Spinal cord (tissue), 10 donors: ENCODE measurements at places on chromosomes 7 and 10.
A peak's percentile ranks its signal among the peaks of the same experiment; 100 is the strongest.

DNA sequence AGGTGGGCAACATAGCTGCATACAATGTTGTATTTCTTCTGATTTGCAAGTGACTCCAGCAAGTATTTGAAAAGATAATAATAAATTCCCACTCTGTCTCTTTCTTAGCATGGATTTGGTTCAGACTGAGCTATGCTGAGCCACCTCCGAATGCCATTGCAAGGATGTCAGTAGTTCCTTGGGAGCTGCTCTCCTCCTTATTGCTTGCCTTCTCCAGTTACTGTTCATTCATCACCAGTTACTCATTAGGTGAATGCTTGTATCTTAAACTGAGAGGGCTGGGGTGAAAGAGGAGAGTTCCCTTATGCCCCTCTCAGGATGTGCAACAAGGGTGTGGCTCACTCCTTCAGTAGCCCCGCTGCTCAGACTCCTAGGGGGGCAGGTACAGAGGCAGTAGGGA, 78.4 kb upstream of the PRKAR2B start:
- H3K36me3 ChIP-seq, result no peaks in the 10 kb centered on the region
- no peaks in the 10 kb centered on the region for H3K27me3 ChIP-seq
- H3K4me3 ChIP-seq, result no peak overlapping the region
- H3K27ac ChIP-seq, result no peak overlapping the region
- no peaks in the 10 kb centered on the region for H3K4me1 ChIP-seq

GRCh38 chr7:6392712-6393666, 54.8 kb downstream of the DAGLB start:
- H3K27ac ChIP-seq, result no peak overlapping the region
- H3K36me3 ChIP-seq, result peaks cover 41% of the 10 kb centered on the region
- no peaks in the 10 kb centered on the region for H3K27me3 ChIP-seq
- peaks cover 5% of the 10 kb centered on the region for H3K4me1 ChIP-seq
- no peak for DNase-seq

DNA sequence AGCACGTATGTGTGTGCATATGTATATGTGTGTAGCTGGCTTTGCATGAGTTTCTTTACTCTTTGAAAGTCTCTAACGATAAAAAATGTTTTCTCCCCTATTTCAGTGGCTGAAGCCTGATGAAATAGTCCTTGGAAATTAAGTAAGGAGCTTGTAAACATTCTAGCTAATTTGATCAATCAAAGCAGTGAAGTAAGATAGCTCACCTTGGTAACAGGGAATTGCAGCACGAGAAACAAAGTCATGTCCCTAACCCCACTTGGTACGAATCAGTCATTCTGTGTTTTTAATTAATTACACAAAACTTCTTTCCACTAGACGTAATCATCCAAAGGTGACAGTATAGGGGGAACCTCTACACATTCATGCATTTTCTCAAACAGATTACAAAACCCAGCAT, 41.5 kb downstream of the GPR37 start:
- no peak overlapping the region for H3K27ac ChIP-seq
- H3K27me3 ChIP-seq, result no peaks in the 10 kb centered on the region
- H3K4me1 ChIP-seq, result no peaks in the 10 kb centered on the region
- no peaks in the 10 kb centered on the region for H3K36me3 ChIP-seq
- H3K4me3 ChIP-seq, result no peak overlapping the region

DNA sequence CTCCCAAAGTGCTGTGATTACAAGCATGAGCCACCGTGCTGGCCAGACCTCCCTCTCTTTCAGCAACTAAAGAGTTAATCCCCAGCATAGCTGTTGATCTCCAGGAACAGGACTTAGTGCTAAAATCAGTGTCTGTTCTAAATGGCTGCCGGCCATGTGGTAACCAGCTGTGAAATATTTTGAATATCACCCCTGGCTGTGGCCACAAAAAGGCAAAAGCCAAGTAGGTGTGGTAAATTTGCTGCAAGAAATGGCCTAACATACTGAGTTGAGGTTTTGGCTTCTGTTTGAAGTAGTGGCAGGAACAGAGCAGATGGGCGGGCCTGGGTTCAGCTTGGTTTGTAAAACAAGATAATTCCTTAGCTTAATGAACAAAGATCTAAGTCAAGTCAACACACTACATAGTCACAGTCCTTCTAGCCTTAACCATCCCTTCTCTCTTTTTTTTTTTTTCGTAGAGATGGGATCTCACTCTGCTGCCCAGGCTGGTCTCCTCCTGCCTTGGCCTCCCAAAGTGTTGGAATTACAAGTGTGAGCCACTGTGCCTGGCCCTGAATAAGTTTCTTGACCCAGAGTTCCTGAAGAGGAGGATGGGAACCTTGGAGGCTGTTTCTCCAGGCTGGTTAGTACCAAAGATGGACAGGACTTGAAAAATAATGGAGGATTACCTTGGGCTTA, 22.7 kb upstream of the AGFG2 start:
- no peaks in the 10 kb centered on the region for H3K36me3 ChIP-seq
- H3K4me1 ChIP-seq, result no peaks in the 10 kb centered on the region
- no peak overlapping the region for H3K4me3 ChIP-seq
- peak overlapping the region; percentile 15 for H3K27ac ChIP-seq

- no peak overlapping the region for H3K27ac ChIP-seq
- no peaks in the 10 kb centered on the region for H3K36me3 ChIP-seq
- no peak for DNase-seq
- no peak overlapping the region for H3K4me3 ChIP-seq
- peaks cover 9% of the 10 kb centered on the region for H3K27me3 ChIP-seq
- peaks cover 59% of the 10 kb centered on the region for H3K4me1 ChIP-seq
Measured at GRCh38 chr10:78403781-78404180, 370.1 kb downstream of the RPS24 start.

DNA sequence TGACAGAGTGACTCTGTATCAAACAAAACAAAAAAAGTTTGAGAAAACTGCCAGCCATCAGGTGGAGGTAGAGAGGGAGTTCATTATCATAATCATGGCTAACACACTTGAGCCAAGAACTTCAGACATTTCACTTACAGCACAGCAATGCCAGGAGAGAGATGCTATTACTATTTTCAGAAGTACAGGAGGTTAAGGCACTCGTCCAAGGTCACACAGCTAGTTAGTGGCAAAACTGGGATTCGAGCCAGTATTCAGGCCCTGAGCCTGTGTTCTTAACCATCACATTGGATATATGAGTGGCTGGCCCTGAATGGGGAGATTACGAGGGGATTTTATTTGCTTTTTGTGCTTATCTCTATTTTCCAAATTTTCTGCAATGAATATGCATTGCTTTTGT, 24.8 kb upstream of the UNC5B start:
- H3K4me3 ChIP-seq, result no peak overlapping the region
- H3K27me3 ChIP-seq, result no peaks in the 10 kb centered on the region
- no peak for DNase-seq
- peaks cover 12% of the 10 kb centered on the region for H3K4me1 ChIP-seq

DNA sequence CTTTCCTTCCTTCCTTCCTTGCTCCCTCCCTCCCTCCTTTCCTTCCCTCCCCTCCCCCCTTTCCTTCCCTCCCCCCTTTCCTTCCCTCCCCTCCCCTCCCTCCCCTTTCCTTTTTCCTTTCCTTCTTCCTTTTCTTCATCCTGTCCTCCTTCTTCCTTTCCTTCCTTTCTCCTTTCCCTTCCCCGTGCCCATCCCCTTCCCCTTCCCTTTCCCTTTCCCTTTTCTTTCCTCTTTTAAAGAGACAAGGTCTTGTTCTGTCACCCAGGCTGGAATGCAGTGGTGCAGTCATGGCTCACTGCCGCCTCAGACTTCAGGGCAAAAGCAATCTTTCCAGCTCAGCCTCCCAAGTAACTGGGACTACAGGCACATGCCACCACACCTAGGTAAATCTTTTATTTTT, 54.0 kb downstream of the KIF20B start:
- H3K4me1 ChIP-seq, result no peaks in the 10 kb centered on the region
- no peak overlapping the region for H3K4me3 ChIP-seq
- peaks cover 4% of the 10 kb centered on the region for H3K36me3 ChIP-seq
- no peak overlapping the region for H3K27ac ChIP-seq
- DNase-seq, result no peak

DNA sequence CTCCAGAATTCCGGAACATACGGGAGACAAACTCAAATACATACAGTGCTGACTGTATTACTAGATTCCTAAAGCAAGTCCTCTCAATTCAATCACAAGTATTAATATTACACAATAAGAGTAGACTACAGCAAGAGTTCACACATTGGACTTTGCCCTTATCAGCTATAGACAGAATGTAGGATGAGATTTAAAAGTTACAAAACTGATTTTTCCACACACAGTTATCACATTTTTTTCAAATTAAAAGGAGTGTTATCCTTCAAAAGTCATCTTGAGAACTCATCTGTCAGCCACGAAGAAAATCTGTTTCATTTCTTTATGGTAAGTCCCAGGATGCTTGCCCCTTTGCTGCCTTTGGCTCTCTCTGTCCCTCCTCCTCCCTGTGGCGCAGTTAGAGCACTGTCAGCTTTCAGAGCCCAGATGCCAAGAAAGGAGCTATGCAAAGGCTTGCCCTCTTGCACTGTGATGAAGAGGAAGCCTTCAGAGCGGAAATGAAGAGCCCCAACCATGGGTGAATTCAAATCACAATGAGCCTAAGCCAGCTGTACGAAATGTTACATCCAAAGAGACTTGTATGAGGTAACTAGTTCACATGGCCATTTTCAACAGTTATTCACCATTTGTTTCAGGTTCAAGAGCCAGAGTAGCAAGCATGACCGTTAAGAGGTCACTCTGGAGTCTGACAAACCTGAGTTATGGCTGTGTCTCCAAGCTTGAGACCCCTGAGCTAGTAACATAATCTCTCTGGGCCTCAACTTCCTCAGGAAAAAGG, 10.7 kb downstream of the NCOA4 start:
- no peaks in the 10 kb centered on the region for H3K27me3 ChIP-seq
- H3K4me1 ChIP-seq, result peaks cover 11% of the 10 kb centered on the region
- H3K36me3 ChIP-seq, result peaks cover 5% of the 10 kb centered on the region
- peak; percentile 11 for DNase-seq

- H3K27me3 ChIP-seq, result no peaks in the 10 kb centered on the region
- DNase-seq, result peak; percentile 73
- H3K36me3 ChIP-seq, result peaks cover 17% of the 10 kb centered on the region
- H3K27ac ChIP-seq, result peak overlapping the region; percentile 58
Measured at GRCh38 chr10:102504179-102504975, 605 bp downstream of the SUFU start.

DNA sequence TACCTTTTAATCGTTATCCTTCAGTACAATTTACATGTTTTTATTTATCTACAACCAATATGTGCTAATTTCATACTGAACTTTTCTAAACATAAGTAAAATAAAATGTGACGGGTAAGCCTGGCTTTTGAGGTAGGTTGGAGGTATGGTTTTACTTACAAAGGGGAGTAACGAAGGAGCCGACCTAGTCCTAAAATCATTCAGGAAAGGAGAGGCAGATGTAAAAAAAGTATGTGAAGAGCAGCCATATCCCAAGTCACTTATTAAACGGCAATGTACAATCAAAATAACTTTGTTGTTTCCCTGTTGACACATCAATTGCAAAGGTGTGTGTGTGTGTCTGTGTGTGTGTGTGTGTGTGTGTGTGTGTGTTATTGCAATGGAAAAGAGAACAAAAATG, 351.3 kb downstream of the CRPPA start:
- DNase-seq, result no peak
- H3K36me3 ChIP-seq, result no peaks in the 10 kb centered on the region
- no peak overlapping the region for H3K4me3 ChIP-seq
- no peaks in the 10 kb centered on the region for H3K27me3 ChIP-seq
- H3K27ac ChIP-seq, result no peak overlapping the region
